ENCODE measurements at places on chromosomes 11 and 22. TPM values are rescaled to one million over a fixed set of nuclear protein-coding genes. Genes with fewer than 3 reads are reported as not detected.

DNA sequence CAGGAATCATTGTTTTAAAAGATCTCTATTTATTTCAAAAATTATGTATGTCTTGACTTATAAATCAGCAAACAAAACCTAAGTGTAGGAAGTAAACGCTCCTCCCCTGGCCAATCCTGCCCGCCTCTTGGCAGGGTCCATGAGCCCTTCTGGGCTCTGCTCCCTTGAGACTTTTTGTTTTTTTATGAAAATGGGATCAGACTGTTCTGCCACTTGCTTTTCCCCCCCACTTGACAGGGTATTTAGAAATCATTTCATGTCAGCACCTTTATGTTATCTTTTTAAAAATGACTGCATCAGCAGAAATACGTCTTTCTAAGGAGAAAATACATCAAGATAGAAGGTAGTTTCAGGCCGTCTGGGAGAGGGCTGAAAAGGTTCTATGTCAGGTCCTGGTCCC, 35.6 kb downstream of the FBLN1 start:
- DNase-seq, result no peak

DNA sequence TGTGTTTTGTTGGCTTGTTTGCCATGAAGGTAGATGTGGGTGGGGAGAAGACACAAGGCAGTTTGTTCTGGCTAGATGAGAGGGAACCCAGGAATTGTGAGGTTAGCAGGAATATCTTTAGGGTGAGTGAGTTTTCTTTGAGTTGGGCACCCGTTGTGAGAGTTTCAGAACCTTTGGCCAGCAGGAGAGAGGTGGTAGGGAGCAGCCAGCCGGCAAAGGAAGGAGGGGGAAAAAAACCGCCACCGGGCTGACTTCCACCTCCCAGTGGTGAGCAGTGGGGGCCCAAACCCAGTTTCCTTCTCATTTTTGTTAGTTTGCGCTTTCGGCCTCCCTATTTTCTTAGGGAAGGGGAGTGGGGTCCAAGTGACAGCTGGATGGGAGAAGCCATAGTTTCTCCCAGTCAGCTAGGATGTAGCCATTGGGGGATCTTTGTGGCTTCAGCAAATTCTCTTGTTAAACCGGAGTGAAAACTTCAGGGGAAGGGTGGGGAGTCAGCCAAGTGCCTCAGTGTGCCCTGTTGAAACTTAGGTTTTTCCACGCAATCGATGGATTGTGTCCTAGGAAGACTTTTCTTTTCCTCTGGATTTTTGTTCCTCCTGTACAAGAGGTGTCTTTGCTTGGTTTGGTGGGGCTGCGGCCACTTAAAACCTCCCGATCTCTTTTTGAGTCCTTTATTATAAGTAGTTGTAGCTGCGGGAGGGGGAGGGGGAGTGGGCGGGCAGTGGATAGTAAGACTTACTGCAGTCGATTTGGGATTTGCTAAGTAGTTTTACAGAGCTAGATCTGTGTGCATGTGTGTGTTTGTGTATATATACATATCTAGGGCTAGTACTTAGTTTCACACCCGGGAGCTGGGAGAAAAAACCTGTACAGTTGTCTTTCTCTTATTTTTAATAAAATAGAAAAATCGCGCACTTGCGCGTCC, 1.1 kb upstream of the GCAT start:
- DNase-seq, result no peak

- peak; percentile 69 for DNase-seq
These were observed 679 bp upstream of the SSH3 start for GRCh38 chr11:67302571-67303131.

DNA sequence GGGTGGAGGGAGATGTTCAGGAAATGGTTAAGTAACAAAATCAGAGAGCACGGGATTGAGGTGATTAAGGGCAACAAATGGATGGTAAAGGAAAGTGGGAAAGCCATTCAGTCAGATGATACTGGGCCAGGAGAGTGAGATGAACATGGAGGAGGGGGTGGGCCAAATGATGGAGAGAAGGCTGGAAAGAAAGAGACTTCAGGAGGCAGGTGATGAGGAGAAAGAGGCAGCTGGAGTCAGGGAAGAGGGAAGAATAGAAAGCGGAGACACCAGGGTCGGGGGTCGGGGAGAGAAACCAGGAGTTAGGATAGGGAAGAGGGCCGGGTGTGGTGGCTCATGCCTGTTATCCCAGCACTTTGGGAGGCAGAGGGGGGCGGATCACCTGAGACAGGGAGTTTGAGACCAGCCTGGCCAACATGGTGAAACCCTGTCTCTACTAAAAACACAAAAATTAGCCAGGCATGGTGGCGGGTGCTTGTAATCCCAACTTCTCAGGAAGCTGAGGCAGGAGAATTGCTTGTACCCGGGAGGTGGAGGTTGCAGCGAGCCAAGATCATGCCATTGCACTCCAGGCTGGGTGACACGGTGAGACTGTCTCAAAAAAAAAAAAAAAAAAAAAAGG, 4.7 kb upstream of the KDM2A start:
- DNase-seq, result no peak

The SLC16A8 gene
- not detected for total RNA-seq

The TSPAN32 gene
- 0.16 TPM for total RNA-seq

The INPPL1 gene
- total RNA-seq, result 388 TPM

The DDTL gene
- total RNA-seq, result 1.8 TPM
